ENCODE measurements at places on chromosomes 1 and 21. TPM values are rescaled to one million over a fixed set of nuclear protein-coding genes. Genes with fewer than 3 reads are reported as not detected.

RORC gene
- total RNA-seq: 1.6 TPM

ADCY10 gene
- total RNA-seq: 0.49 TPM

BRINP3 gene
- total RNA-seq: 10.9 TPM

ATP1A2 gene
- total RNA-seq: 50.0 TPM

FAM72D gene
- 0.66 TPM for total RNA-seq

NPHP4 gene
- 23.9 TPM for total RNA-seq

C1orf116 gene
- total RNA-seq: 2.9 TPM

OR2T33 gene
- not detected for total RNA-seq

SPRR3 gene
- total RNA-seq: not detected

CCDC185 gene
- total RNA-seq: not detected

ZSWIM5 gene
- total RNA-seq: 23.0 TPM

LYPD8 gene
- not detected for total RNA-seq

OR6K3 gene
- total RNA-seq: not detected

MATN1 gene
- total RNA-seq: 0.33 TPM

VPS26C gene
- 69.5 TPM for total RNA-seq

CSRP1 gene
- total RNA-seq: 185 TPM

CFAP74 gene
- 0.27 TPM for total RNA-seq

DDOST gene
- 141 TPM for total RNA-seq

FTCD gene
- 1.1 TPM for total RNA-seq

NECTIN4 gene
- 3.6 TPM for total RNA-seq

ADORA3 gene
- total RNA-seq: 1.2 TPM

KRTAP7-1 gene
- total RNA-seq: not detected

KCNC4 gene
- 15.0 TPM for total RNA-seq

USF1 gene
- 69.9 TPM for total RNA-seq

FLG2 gene
- total RNA-seq: 0.88 TPM

DISP1 gene
- total RNA-seq: 12.0 TPM

PTGFR gene
- 9.5 TPM for total RNA-seq

DPH2 gene
- total RNA-seq: 12.8 TPM

Data from camera-type eye (tissue), 1 donor.